ENCODE measurements at places on chromosomes 7 and 10. TPM values are rescaled to one million over a fixed set of nuclear protein-coding genes. Genes with fewer than 3 reads are reported as not detected.

- DNase-seq: no peak
These were observed 826 bp downstream of the CHPF2 start for GRCh38 chr7:151232917-151233701.

- peak; percentile 87 for DNase-seq
These were observed at the start of the genes MRPL43 and TWNK for GRCh38 chr10:100986952-100987684. Gene MRPL43 (minus strand): TSS chr10:100987497. CDS start chr10:100987443, 54 bp downstream. Gene TWNK (plus strand): TSS chr10:100987543. CDS start chr10:100988211, 668 bp downstream.

Gene SYT15B
- total RNA-seq: 4.9 TPM

GRCh38 chr10:117135026-117135372 is 3.1 kb downstream of the VAX1 start:
- DNase-seq: no peak

DNA sequence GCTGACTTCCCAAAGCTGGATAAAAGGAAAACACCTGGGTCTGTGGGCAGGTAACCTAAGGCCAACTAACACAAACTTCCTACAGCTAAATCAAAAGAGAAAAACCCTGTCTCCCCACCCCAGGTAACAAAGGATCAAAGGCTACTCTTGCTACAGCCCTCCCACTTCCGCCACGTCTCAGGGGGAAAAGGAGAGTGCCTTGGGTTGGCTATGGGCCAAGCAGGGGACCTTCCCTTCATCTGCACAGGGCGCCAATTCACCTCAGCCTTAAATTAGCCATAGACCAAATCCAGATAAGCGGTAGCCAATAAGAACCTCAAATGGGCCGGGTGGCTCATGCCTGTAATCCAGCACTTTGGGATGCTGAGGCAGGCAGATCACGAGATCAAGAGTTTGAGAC is 69.1 kb upstream of the LANCL2 start:
- no peak for DNase-seq

Gene ANKRD61
- not detected for total RNA-seq

Gene UBE2D1
- total RNA-seq: 14.2 TPM

- DNase-seq: no peak
These were observed 107.9 kb downstream of the POU6F2 start for GRCh38 chr7:39085590-39086049.

GRCh38 chr10:93573051-93573909 is 6.8 kb downstream of the FFAR4 start:
- no peak for DNase-seq

GRCh38 chr10:68963151-68963550 is 7.2 kb downstream of the DDX21 start:
- no peak for DNase-seq

All from ureter (tissue), 1 donor.